GM12878 (cell line): ENCODE measurements at places on chromosomes 12 and 14.

- no peak for DNase-seq
Measured at GRCh38 chr14:21669284-21669683, 4.3 kb downstream of the OR4E1 start.

- DNase-seq = no peak
Measured at GRCh38 chr12:92942905-92943304, 13.8 kb upstream of the EEA1 start.

GRCh38 chr14:68702135-68702534, 90.7 kb downstream of the ZFP36L1 start:
- DNase-seq = no peak

DNA sequence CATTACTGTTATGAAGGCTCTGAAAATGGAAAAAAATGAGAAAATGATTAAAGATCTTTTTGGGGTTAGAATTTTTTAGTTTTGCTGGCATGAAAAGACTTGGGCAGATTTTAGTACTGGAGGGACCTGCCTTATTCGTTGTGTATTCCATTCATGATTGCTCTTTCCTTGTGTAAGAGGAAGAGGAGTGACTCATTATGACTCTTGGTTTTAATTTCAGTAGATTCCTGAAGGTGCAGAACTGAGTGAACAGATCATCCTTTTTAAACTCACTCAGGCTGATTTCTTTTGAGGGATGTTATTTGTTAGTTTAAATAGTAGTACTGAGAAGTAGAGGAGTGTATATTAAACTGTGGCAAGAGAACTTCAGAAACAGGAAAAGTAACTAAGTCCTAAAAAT, 41.6 kb downstream of the AKAP6 start:
- DNase-seq = no peak

DNA sequence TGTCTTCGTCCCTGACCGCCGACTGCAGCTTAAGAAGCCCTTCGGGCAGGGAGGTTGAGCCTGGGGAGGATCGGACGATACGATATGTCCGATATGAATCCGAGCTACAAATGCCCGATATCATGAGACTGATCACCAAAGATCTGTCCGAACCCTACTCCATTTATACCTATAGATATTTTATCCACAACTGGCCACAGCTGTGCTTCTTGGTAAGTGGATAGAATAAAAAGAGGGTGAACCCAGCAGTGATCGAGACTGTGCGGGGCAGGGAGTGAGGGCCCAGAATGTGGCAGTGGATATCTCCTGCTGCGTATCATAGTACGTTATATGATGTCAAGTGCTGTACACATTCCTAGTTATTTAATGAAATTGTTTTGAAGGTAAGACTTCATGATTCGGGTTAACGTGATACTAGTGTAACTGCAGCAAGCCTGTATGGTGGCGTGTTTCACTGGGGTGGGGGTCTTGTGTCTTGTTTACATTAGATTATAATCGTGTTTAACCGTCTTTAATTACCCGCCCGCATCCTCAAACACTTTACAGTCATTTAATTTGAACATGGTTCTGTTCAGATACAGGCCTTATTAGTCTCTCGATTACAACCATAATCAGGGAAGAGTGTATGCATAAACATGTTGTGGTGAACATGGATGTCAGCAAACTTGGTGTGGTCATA, 1.3 kb downstream of the NAA30 start:
- no peak for DNase-seq

DNA sequence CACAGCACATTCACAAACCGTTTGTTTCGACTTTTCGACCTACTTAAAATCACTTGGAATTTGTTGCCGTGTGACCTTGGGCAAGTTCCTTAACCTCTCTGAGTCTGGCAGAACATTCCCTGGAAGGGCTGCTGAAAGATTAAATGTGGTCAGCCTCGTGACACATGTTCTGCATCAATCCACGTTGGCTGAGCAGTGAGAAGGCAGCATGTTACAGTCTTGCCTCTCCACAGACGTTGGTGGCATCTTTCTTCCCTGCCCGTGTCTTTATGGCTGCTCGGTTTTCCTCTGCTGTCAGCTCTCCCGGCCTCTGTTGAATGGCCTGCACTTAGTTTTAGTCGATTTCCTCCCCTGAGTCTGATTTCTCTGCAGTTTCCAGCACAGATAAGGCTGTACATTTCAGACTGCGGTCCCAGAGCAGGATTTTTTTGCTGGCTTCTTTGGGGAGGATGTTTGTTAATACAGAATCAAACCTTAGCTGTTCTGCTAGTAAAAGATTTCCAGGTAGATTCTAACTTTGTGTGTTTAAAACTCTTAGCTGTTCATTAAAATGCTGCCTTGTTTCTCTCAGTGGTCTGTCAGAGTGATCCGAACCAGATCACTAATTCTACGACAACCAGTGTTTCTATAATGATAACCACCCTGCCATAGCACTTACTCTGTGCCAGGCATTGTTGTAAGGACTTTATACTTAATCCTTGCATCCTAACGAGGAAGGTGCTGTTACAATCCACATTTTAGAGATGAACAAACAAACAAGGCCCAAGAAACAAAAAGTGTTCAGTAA, 217.1 kb downstream of the CHST11 start:
- DNase-seq = no peak

DNA sequence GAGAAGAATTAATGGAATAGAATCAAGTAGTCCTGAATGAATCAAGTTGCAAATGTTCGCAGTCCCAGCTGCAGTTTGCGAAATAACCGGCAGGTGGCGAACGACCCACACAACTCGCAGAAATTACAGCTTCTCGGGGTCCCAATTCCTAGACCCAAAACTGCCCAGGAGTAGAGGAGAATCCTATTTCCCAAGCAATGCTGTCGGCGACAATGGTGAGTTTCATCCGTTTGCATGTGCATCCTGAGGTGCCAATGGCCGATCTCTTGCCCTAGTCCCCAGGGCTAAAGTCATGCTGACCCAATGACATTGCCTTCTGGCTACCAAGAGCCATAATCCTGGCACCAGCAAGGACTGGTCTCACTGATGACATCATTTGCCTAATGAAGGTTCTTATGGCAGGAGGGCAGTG, 8.5 kb upstream of the ASCL1 start:
- no peak for DNase-seq

DNA sequence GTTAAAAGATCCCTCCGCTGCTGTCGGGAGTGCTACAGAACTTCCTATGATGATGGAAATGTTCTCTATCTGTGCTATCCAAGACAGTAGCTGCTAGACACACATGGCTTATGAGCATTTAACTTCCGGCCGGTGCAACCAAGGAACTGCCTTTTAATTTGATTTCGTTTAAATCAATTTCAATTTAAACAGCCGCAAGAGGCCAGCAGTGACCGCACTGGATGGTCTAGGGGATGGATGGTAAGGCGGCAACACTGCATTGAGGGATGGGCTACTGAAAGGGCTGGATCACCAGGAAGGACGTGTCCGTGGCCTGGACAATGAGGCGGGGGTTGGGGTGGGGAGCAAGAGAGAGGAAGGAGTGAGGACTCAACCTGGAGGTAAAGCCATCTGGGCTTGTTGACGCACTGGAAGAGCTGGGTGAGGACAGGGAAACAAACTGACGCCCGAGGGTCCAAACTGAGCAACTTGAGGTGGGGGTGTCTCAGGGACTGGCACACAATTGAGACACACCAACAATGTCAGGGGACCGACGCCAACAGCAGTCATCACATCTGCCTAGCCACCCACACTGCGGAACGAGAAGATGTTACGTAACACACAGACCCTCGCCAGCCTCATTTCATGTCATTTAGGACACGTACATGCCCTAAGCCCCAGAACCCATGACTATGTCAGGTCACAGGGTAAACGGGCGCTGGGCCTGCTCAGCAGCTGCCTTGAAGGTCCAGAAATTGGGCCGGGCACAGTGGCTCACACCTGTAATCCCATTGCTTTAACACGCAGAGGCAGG, 57.6 kb downstream of the SCARB1 start:
- DNase-seq = no peak

DNA sequence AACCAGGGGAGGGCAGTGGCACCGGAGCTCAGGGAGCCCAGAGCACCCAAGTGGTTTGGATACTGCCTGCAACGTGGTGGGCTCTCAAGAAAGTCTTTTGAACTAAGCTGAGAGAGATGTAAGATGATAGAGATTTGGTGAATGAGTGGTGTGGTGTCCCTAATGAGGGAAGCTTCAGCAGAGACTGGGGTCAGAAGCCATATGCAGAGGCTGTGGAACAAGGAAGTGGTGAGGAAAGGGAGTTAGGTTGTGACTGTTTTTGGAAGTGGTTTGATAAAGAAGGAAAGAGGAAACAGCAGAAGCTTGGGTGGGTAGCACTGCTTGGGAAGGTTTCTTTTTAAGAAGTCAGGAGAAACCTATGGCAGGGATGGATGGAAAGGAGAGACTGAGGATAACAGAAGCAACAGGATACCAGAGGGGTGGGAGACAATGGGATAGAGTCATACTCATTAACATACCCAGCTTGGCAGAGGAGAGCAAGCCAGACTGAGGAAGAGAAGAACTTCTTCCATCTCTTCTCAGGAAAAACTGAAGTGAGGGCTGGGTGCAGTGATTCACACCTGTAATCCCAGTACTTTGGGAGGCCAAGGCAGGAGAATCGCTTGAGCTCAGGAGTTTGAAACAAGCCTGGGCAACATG, 24.1 kb downstream of the SLC4A8 start:
- DNase-seq = no peak
